ENCODE measurements at places on chromosomes 6 and 20.

- DNase-seq = no peak
Measured at GRCh38 chr20:63387393-63387792, 26.2 kb upstream of the CHRNA4 start.

- no peak for DNase-seq
Measured at GRCh38 chr20:50477239-50477872, 32.8 kb upstream of the PTPN1 start.

- DNase-seq = no peak
Measured at GRCh38 chr20:44145131-44145775, 41.7 kb downstream of the JPH2 start.

DNA sequence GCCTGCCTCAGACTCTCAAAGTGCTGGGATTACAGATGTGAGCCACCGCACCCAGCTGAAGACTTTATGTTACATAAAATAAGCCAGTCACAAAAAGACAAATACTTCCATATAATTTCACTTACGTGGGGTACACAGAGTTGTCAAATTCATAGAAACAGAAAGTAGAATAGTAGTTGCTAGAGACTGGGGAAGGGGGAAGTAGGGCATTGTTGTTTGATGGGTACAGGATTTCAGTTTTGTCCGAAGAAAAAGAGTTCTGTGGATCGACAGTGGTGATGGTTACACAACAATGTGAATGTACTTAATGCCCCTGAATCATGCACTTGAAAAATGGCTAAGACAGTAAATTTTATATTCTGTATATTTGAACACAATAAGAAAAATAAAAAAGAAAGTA is 41.6 kb upstream of the ANKEF1 start:
- no peak for DNase-seq

DNA sequence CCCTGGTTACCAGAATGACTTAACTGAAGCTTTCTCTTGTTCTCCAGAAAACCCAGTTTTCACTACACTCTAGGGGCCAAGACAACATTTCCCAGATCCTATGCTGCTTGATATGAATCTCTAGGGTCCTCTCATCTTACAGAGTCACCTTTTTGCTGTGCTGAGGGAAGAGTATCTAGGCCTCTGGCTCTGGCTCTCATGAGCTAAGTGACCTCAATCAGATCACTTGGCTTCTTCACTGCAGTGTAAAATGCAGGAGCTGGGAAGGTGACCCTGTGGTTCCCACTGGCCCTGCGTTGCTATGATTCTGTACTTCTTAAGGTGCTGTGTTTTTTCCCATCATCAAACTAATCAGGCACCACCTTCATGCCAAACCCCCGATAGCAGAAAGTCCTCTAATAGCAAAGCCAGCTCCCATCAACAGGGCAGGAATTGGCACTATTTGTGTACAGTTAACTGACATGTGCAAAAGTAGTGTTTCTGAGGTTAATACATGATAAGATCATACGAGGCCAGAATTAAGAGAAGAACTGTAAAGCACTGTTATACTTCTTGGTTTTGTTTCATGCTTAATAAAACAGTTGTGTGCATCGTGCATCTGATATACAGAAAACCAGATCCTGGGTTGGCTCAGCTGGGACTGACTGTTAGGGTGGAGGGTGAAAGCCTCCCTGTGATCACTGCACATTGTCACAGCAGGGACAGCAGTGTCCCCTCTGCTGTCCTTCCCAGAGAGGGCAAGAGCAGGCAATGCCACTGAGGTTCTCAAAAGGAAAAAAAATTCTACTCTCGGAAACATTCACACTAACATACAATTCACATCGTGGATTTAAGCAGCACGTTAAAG is 46.7 kb downstream of the CNKSR3 start:
- no peak for DNase-seq
